Glomerular endothelial cell (primary cell): ENCODE measurements at places on chromosomes 1 and 21.

DNA sequence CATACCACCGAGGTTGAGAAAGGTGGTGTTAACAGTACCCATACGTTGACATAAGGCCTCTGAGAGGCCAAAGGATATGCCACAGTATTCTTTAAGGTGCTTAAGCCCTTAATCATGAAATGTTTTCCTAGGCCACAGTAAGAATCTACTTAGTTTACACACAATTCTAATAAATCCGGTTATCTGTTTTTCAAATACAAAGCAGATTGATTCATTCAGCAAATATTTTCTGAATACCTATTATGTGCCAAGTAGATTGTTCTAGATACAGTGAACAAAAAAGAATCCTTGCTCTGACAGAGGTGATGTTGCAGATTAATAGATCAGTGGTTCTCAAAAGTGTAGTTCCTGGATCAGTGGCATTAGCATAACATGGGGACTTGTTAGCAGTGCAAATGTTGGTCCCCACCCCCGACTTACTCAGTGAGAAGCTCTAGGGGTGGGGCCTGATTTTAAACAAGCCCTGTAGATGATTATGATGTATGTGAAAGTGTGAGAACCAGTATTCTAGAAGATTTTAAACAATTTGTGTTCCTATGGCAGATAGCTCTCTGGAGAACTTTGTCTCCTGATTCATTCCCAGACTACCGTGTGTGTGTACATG lies 61.6 kb downstream of the NFIA start:
- DNase-seq = no peak

GRCh38 chr1:201842472-201843027 lies 13.6 kb downstream of the IPO9 start:
- DNase-seq = no peak

GRCh38 chr1:234515411-234515810 lies 36.4 kb upstream of the TARBP1 start:
- DNase-seq = no peak

- DNase-seq = no peak
Observed at GRCh38 chr1:110310300-110310699, 28.9 kb upstream of the RBM15 start.

GRCh38 chr21:29084372-29084771 lies 10.9 kb upstream of the CCT8 start:
- DNase-seq = no peak

- DNase-seq = no peak
Observed at GRCh38 chr1:186618401-186619170, 61.6 kb downstream of the PTGS2 start.

- DNase-seq = no peak
Observed at GRCh38 chr1:3742439-3743298, 9.6 kb upstream of the CCDC27 start.

GRCh38 chr1:225946082-225946620 lies 5.1 kb upstream of the LEFTY2 start:
- no peak for DNase-seq

DNA sequence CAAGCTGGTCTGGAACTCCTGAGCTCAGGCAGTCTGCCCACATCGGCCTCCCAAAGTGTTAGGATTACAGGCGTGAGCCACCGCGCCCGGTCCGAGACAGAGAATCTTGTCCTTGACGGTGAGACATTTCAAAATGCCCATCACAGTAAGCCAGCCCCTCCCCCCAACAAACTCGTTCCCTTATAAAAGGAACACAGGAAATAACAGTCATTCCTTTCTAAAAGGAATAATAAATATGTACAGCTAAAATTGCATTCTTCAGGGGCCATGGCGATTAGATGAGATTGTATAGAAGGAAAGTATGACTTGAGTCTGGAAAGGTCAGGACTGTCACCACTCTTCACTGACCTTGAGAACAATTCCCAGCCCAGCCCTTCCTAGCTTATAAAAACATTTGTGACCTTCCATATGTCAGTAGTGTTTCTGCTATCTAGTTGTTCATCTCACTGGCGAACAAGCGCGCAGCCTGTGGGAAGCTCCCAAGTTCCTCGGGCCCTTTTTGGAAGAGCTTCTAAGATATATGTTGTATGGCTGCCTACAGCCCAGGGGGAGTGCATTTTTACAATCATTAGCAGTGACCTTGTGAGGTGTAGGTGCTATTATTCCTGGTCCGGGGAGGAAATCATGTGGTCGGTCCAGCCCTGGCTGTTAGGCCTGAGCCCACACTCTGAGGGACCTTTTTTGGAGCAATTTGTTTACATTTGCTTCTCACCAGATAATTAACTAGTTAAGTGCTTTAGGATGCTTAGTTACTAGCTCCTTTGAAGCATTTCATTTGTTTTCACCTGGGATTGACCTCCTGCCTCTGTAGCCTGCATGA lies 8.7 kb downstream of the SZRD1 start:
- DNase-seq = no peak

DNA sequence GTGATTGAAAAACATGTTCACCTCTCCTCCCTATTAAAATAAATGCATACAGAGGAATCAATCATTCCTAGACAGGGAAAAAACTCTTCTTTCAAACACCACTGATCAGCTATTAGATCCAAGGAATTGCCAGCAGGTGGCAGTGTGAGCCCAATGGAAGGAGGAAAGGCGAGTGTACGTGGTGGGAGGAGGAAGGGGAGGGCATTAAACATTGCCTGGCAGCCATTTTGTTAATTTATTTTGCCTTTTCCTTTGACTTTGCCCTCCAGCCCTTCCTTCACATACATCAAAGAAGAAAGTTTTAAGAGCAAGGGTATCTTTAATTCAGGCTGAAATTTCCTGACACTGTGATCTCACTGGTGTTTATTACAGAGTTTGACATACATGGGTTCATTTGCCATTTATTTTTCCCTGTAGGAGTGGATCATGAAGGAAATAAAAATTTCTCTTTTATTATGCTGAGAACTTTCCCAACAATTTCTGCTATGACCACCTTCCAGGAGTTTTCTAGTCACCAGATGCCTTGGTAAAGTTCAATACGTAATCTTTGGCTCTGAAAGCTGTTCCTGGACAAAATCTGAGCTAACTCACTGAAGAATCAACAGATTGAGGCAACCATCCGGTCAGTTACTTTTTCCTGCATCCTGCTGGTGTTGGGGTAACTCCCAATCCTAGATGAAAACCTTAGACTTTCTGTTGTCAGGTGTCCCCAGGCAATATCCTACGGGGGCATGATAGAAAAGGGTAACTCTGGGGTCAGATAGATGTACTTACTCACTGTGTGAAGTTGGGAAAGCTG lies 1.9 kb upstream of the GNAI3 start:
- DNase-seq = peak; percentile 80

GRCh38 chr1:200512191-200512590 lies 102.4 kb upstream of the ZNF281 start:
- no peak for DNase-seq

DNA sequence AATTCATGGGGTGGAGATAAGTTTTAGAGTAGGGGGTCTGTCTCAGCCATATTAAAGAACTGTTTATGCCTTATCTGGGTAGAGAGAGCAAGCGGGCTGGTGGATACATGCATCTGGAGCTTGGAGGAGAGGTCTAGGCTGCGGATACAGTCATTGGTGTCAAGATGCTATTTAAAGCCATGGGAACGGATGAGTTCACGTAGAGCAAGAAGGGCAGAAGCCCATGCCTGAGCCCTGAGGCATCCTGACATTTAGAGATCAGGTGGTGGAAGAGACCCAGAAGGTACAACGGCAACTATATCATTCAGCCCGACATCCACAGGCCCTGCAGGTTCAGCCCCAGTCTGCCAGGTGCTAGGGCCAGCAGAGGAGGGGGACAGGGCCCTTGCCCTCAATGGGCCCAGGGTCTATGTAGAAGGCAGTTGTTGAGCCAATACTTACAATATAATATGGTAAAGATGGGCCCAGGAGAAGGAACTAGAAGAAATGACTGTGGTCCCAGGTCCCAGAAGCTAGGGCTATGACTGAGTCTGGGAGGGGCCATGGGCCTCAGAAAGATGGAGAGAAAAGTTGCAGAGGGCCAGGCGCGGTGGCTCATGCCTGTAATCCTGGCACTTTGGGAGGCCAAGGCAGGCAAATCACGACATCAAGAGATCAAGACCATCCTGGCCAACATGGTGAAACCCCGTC lies 15.2 kb upstream of the CHI3L1 start:
- DNase-seq = no peak

- peak; percentile 10 for DNase-seq
Observed at GRCh38 chr1:197521118-197521739, 253.2 kb downstream of the CRB1 start.

GRCh38 chr1:154989195-154989860 lies 4.1 kb upstream of the LENEP start:
- no peak for DNase-seq
